Epithelial cell of prostate (primary cell): ENCODE measurements at places on chromosomes 1 and 21.

- DNase-seq: no peak
Observed at GRCh38 chr21:37224861-37225839, 42.0 kb downstream of the VPS26C start.

- DNase-seq: no peak
Observed at GRCh38 chr1:67733681-67734322, 48.8 kb downstream of the GADD45A start.

DNA sequence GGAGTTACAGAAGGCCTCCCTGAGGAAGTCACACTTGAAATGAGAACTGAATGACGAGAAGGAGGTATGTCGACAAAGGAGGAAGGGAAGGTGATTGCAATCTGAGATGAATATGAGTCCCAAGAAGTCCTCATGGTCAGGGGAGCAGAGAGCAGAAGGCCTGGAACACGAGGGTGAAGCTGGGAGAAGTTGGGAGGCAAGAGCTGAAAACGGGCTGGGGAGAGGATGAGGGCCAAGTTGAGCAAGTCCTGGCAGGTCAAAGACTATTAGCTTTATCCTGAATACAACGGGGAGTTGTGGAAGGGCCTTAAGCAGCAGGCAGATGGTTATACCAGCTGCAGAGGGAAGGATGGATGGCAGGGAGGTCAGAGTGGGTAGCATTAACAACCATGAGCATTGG lies 89.5 kb downstream of the KCNJ15 start:
- no peak for DNase-seq

- DNase-seq: no peak
Observed at GRCh38 chr1:206854401-206855129, 10.9 kb upstream of the IL20 start.

- no peak for DNase-seq
Observed at GRCh38 chr21:14956807-14957206, 108.0 kb downstream of the NRIP1 start.

- DNase-seq: no peak
Observed at GRCh38 chr21:35509001-35509704, 460.1 kb upstream of the RUNX1 start.
